ENCODE measurements at places on chromosomes 7 and 10. TPM values are rescaled to one million over a fixed set of nuclear protein-coding genes. Genes with fewer than 3 reads are reported as not detected.

The CACUL1 gene
- 42.4 TPM for total RNA-seq

The FGF8 gene
- total RNA-seq, result not detected

The OR6B1 gene
- not detected for total RNA-seq

The TFPI2 gene
- total RNA-seq, result 0.31 TPM

The TASOR2 gene
- 86.1 TPM for total RNA-seq

The GDF10 gene
- 3.1 TPM for total RNA-seq

The GNAI1 gene
- total RNA-seq, result 196 TPM

The CDHR1 gene
- total RNA-seq, result 1.2 TPM

The POLR2J gene
- 8.1 TPM for total RNA-seq

The HYAL4 gene
- not detected for total RNA-seq

The STEAP2 gene
- 2.3 TPM for total RNA-seq

The RSU1 gene
- total RNA-seq, result 29.6 TPM

The CCL26 gene
- not detected for total RNA-seq

The CALCR gene
- total RNA-seq, result not detected

The UBTD1 gene
- total RNA-seq, result 1.1 TPM

The OR2A7 gene
- not detected for total RNA-seq

Data from occipital lobe (tissue), 3 donors.